ENCODE measurements at places on chromosomes 6 and 20.

DNA sequence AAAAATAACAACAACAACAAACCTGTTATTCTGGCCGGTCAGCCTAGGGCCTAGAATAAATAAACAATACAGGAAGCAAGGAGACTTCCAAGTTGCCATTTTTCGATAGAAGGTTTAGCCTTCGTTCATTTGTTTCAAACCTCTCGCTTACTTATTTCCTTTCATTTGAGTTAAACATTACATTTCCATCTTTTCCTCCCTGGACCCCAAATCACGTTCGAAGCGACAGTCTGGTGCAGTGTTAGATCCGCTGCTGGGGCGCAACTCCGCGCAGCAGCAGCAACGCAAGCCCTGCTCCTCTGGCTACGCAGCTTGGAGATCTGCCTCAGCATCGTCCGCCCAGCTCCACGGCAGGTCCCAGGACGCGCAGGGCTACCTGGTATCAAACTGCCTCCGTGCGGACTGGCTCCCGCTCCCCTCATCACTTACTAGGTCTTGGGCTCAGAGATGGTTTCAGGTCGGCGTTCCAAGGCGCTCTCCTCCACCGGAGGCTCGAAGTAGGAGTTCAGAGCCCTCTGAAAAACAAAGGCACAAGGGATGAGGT is 530 bp downstream of the TDP2 start:
- DNase-seq: peak; percentile 69

- no peak for DNase-seq
Measured at GRCh38 chr6:111743360-111743759, 129.9 kb downstream of the FYN start.

DNA sequence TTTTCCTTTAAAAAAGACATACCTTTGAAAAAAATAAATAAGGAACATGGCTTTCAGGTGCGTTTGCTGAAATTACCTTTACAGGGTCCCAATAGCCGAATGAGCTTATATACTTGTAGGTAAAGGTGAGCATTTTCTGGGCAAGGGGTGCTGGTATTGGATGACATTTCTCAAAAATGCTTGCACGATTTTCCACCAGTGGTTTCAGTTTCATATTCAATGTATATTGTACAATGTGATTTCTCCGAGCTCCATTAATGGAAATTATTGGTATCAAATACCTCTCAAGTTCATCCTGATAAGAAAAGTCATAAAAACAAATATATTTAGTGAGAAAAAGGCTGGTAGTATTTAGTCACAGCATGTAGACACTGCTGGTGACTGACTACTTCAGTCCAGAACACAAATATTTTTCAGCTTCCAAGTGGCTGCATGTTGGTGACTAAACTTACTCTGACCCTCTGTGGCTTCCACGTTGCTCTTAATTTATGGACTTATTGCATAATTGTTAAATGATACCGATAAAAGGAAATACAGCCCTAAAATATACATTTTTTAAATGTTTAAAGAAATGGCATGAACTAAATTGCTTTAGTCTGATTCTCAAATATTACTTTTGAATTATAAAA is 32.9 kb upstream of the ZBTB24 start:
- no peak for DNase-seq

DNA sequence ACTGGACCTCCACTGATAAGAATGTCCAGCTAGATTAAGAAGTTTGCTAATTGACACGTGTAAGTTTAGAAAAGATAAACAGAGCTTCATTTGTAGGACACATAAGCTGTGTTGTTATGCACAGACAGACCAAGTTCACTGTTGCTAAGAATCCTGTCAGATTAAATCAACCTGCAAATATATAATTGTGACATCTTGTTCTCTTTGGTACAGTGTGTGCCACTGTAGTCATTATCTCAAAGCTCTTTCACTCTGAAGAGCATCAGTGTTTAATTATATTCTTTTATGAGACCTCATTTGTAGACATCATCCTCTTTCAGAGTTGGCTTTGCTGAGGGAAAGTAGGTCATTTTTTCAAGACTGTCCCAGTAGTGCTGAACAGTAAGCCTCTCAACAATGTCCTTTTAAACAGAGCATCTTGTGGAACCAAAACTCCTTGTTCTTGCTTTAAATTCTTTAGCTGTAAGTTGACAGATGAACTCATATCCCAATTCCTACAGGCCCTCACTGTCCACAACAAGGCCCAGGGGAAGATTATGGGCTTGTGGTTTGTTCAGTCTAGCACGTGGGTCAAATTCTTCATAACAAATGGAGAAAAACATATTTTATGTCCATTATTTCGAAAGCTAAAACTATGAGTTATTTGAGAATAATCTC is 252.4 kb downstream of the HDGFL1 start:
- DNase-seq: no peak

DNA sequence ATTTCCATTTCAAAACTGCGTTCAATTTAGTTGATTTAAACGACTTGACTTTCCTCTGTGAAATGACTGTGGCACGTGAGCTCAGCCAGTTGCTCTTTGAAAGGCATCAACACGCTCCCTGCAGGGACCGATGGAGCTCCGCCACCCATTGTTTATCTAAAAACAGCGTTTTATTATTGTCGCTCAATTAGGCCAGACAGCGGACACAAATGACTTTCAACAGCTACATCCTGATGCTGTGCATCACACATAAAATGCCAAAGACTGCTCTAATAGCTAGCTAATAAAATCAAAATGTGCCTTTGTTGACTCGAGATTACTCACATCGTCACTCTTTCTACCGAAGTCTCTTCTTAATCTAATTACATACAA is 332.5 kb downstream of the CD83 start:
- DNase-seq: no peak

DNA sequence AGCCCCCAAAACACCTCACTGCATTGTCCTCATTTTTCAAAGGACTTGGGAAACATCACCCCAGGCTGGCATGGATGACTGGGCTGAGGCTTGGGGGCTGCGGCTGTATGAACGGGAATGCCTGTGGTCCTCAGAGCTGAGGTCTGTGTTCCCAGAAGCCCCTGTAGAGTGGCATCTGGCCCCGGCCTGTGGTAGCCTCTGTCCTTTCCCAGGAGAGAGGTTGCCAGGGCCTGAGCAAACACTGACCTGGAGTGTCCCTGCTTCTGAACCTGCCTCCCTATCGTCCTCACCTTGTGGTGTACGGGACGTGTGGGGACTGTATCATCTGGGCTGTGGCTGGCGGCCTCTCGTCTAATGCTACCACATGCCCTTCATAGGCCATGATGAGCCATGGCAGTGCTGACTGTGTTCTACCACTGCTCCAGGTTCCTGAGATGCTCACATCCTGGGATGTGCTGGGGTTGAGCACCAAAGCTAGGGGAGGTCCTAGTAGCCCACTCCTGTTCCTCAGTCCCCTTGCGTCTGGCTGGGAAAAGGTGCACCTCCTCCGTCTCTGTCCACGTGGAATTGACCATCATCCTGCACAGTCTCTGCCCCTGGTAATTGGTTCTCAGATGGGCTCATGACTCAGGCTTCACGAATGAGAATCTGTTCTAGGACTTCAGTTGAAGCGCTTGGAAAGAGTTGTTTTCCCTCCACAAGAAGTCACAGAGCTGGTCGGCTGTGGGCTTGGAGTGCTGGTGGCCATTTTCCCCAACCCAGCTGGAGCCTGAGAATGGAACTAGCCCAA is 27.6 kb downstream of the PHACTR3 start:
- DNase-seq: no peak

GRCh38 chr6:108027594-108027993 is 46.9 kb downstream of the OSTM1 start:
- no peak for DNase-seq

- DNase-seq: no peak
Measured at GRCh38 chr20:48889140-48889790, 32.2 kb upstream of the ARFGEF2 start.

DNA sequence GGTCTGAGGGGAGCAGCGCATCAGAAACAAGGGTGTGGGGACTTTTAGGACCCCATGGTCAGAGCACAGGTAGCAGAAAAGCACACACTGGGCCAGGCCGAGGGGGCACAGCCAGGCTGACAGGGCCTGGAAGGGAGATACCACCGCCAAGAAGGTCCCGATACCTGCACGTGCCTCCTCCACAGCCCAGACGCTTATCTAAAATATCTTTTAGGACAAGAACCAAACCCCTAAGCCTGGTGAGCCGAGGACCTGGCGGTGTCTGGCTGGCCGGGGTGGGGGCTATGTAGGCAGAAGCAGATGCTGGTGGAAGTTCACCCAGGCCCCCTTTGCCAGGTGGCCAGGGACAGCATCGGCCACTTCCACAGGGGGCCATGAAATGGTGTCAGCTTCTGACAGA is 89.3 kb downstream of the CDC5L start:
- no peak for DNase-seq

DNA sequence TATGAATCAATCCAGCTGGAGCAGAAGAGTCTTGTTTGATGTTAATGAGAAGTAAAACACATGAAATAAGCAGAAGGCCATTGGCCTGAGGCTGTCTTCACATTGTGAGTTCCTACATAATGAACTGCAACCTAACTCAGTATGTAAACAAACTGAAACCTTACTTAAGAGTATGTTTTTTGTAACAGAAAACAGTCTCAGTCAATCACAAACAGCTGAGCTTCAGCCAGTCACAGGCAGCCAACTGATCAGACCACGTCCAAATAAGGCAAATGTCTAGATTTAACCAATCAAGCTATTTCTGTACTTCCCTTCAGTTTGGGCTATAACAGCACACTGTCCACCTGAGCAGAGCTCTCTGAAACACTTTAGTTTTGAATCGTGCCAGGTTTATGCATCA is 234.7 kb downstream of the TRDN start:
- DNase-seq: no peak

DNA sequence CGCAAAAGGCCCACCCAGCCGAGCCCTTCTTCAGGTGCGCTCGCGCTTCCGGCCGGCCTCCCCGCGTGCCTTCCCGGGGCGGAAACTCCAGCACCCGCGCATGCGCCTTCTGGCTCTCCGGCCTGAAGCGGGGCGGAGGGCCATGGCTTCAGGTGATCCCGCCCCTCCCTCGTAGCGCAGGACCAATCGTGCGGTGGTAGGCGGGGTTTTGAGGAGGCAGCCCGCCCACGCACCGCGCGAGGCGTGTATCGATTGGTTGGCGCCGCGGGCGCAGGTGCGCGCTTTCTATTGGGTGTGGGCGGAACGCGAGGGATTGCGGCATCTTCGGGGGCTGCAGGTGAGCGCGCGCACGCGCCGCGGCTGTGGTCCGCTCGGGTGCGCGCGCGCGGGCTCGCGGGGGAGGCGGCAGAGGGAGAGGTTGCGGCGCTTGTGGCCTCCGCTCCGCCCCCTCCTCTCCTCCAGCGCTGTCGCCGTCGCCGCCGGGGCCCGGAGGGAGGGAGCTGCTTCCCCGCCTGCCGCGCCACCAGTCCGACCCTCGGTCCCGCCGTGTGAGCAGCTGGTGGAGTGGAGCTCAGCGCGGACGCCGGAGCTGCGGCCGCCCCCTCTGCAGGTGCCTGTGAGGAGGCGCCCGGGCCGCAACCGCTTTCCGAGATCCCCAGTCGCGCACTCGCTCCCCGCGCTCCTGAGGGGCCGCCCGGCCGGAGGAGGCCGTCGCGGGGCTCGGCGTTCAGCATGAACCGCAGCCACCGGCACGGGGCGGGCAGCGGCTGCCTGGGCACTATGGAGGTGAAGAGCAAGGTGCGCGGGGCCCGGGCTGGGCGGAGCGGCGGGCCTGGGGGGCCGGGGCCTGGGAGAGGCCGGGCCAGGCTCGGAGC is at the start of gene PARD6B:
PARD6B (plus strand) TSS at position 526 of the 875 bp plus-strand sequence; CDS start at position 733, 207 bp downstream.
- DNase-seq: peak; percentile 98

GRCh38 chr6:138988469-138988834 is 399 bp upstream of the REPS1 start:
- no peak for DNase-seq

GRCh38 chr20:61129311-61129710 is 122.8 kb upstream of the CDH4 start:
- DNase-seq: no peak

DNA sequence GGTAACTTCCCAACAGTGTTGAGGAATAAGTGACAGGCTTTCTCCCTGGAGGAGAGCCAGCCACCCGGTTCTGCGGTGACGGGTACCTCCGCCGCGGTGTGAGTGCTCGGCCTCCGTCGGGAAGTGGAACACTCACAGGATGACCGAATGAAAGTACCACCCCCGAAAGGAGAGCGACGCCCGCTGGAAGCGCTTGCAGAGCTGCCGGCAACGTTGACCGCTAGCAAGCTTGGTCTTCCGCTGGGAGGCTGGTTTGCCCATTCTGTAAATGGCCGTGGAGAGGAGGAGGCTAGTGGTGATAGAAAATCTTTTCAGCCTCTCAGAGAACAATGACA is 614 bp upstream of the TMEM242 start:
- DNase-seq: peak; percentile 87

- no peak for DNase-seq
Measured at GRCh38 chr20:428658-429200, 20.6 kb downstream of the RBCK1 start.

DNA sequence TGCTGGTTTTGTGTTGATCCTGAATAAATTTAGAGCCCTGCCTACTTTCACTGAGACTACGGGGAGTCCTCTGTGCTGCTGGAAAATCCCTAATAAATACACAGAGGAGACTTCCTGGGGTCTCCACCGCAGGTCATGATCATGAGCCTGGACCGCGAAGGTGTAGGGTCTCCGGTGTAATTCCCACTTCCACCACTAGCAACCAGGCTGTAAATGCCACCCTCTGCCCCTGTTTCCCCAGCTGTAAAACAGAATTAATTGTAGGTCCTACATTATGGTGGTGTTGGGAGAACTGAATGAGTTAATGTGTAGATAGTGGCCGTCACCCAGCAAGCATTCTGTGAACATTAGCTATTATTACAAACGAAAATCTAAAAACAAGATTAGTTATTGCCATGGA is 191.6 kb upstream of the THBS2 start:
- DNase-seq: no peak

GRCh38 chr20:19318610-19319009 is 106.2 kb downstream of the SLC24A3 start:
- no peak for DNase-seq

GRCh38 chr20:57364451-57364850 is 13.4 kb downstream of the RAE1 start:
- no peak for DNase-seq

GRCh38 chr6:14212020-14212419 is 94.4 kb downstream of the CD83 start:
- no peak for DNase-seq

DNA sequence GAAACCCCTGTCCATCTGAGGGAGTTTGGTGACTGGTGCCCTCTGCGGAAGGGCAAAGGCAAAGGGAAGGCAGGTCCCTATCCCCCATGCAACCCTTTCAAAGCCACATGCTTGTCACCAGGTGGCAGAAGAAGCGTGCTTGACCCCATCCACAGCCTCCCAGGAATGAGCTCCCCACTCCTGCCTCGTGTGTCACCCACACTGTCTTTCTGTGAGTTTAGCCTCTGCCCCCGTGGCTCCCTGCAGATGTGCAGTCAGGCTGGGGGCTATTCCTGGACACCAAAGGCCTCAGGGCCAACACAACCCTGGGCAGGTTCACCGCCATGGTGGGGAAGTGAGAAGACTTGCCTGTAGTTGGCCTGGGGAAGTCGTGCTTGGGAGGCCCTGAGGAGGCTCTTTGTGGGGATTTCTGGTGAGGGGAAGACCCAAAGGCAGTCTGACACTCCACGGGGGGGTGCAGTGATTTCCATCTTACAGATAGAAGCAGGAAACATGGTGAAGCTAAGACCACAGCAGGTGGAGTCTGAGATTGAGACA is 16.6 kb upstream of the PCMTD2 start:
- DNase-seq: no peak
